NCI-H1105 treated with DMSO at 0.1 percent for 48 hours (cell line): ENCODE measurements at places on chromosomes 1 and 21.

DNA sequence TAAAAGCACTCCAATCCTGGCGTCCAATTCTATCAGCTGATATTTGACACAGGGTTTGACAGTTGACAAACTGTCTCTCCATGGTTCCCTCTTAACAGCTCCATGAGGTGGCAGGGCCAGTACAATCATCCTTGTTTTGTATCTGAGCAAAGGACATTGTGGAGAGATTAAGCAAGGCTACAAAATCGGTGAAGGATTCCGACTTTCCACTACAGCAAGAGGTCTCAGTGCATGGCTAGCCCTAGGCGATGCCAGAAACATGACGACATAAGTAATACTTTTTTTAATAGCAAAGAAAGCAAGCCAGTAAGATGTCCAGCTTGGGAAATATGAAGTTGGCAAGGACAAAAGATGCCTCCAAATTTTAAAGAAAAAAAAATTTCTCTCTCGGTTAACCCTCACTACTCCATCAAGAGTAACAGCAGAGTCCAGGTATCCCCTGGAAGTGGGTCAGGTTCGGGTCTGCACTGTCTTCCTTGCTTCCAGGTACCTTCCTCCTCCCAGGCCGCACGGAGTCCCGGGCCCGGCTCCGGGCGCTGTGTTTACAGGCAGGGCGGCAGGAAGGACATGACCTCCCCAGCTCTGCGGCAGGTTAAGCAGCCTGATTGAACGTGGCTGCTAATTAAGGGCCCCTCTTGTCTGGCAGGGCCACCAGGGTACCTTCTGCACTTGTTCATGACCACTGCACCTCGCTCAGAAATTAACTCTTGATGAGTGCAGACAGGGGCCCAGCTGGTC lies 106.1 kb downstream of the SIM2 start:
- no peak for DNase-seq

DNA sequence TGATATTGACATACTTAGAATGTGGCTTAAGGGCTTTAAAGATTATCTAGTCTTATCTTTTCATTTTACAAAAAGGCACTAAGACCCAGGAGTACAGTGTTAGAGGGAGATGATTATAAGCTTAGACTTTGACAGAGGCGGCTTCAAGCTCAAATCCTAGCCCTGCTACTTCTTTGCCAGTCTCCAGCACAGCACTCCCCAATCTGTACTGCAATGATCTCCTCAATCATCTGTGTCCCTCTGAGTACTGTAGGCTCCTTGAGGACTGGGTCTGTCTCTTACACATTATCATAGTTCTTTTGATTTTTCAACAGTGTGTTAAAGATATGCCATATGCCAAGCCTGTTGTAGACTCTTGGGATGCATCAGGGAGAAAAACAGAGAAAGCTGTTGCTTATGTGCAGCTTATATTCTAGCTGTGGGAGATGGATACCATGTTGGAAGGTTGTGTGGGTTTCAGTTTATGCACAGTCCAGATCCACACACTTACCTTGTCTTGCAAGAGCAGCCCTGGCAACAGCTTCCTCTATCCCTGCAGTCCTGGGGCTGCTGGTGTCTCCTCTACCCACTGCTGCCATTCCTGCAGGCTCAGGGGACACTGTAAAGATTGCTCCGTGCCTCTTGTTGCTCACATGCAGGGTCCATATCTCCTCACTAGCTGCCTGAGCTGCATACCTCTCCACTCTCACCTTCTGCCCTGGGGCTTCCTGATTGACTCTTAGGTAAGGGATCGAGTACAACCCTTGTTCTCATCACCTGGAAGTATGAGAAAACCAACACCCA lies 103.9 kb upstream of the TSPAN2 start:
- DNase-seq = no peak

DNA sequence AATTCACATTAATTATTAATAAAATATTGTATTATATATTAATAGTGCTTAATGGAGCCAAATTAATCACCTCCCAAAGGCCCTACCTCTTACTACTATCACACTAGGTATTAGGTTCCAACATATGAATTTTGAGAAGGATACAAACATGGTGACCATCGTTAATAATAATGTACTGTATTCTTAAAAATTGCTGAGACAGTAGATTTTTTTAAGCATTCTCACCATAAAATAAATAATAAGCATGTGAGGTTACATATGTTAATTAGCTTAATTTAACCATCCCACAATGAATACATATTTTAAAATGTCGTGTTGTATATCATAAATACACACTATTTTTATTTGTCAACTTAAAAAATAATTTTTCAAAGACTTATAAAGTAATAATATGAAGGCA lies 299.2 kb upstream of the NR5A2 start:
- DNase-seq = no peak

DNA sequence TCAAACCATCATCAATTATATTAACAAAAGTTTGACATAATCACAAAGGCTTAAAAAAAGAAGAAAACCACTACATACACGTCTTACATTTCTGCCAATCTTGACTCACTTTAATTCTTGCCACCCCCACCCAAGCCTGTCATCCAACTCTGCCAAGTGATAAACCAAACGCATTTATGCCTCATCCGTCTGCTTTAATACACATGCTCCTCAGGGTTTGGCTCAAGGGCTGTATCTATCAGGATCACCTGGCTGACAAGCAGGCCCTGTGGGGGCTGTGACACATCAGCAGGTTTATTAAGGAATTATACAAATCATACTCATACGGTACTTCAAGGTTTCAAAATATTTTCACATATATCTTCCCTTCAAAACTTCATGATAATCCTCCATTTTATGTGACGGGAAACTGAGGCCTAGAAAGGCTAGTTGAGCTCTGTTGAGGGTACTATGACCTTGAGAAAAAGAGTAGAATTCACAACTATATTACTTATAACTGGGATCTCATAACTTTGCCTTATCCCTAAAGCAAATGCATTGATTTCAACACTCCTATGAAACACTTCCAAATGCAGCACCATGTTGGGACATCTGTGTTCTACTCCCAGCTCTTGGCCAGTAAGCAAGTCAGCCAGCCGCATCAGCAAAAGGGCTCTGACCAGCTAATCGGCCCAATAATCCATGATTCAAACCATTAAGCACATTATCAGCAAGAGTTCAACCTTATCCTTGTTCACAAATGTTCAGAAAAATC lies 8.7 kb downstream of the SORT1 start:
- no peak for DNase-seq

GRCh38 chr1:161840363-161840762 lies 74.2 kb downstream of the ATF6 start:
- DNase-seq = no peak

DNA sequence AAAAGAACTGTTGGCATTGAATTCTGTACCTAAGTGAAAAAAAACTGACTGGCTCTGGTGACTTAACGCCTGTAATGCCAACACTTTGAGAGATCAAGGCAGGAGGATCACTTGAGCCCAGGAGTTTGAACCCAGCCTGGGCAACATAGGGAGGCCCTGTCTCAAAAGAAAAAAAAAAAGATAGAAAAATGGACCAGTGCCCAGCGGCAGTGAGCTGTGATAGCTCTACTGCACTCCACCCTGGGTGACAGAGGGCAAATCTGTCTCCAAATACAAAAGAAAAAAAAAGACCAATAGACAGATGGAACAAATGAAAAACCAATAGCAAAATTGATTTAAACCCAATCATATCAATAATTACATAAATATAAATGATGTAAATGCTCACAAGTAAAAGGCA lies 674 bp upstream of the AKR7A3 start:
- DNase-seq = no peak

DNA sequence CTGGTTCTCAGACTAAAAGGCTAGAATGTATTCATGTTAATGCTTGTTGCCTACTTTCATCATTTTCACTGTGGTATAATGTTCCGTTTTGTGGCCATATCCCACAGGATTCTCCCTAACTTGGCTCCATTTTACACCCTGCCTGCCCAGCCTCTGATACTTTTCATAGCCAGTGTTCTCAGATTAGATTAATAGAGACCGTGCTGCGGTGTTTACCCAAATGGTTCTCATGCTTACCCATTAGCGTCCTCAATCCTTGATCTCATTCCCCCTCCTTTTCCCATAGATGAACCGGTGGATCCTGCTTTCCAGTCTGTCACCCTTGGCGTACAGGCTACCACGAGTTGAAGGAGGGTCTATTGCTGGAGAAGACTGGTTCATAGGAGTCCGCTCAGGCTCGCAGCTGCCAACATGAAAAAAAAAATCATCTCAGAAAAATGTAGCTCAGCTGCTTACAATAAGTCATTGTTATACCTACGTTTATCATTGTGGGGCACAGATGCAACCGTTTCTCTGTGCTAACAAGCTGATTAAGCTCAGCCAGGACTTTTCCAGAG lies 78.7 kb downstream of the SETD4 start:
- no peak for DNase-seq

- no peak for DNase-seq
These were observed 649 bp downstream of the PTPN7 start for GRCh38 chr1:202159534-202160371.

- DNase-seq = no peak
These were observed 108.7 kb downstream of the USH2A start for GRCh38 chr1:216314379-216315095.

GRCh38 chr1:55483523-55483922 lies 268.4 kb upstream of the USP24 start:
- no peak for DNase-seq

DNA sequence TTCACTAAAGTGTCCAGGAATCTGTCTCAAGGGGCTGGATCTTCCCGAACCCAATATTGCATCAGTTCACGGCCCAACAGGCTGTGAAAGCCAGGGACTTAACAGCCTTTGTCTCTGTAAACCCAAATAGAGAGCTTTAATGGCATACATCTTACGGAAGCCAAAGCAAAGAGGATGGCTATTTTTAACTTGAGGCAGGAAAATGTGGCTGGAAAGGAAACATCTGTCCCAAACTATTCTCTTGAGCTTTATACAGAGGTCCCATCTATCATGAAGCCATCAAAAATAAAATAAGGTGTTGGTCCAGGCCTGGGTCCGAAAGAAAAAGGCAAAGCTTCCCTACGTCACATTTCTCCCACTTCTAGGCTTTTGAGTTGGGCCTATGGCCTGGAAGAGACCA lies 7.7 kb upstream of the CD34 start:
- no peak for DNase-seq

DNA sequence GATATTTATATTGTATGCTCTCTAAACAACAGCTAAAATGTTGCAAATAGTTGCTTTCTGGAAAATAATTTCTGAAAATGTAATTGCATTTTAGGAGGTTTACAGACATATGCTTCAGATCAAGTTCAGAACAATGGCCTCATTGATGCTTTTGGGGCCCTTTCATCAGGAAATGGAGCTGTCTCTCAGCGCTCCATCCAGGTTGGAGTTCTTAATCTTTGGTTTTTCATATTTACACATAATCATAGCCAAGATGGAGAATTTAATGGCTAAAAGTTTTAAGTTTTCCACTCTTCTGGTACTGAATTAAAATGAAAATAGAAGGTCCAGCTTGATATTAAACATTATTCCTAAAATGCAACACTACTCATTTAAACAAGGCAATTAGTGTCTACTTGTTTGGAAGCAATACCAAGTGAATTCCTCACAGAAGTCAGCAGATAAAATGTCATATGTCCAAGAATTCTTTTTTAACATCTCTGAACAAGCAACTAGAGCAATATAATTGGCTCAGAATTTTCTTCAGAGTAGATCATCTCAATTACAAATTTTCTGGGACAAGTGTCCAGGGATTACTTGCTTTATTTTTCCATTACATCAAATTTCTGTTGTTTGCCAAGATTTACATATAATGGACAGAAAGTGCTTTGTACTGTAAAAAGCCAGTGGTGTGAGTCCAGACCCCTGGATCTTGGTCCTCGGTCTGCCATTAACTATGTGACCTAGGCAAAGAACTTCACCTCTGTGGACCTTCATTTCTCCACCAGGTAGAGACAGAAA lies 22.6 kb downstream of the CLCA1 start:
- no peak for DNase-seq

- no peak for DNase-seq
These were observed 186.8 kb downstream of the APP start for GRCh38 chr21:25983745-25984144.
